Fibroblast of gingiva (primary cell): ENCODE measurements at places on chromosomes 1 and 21.

DNA sequence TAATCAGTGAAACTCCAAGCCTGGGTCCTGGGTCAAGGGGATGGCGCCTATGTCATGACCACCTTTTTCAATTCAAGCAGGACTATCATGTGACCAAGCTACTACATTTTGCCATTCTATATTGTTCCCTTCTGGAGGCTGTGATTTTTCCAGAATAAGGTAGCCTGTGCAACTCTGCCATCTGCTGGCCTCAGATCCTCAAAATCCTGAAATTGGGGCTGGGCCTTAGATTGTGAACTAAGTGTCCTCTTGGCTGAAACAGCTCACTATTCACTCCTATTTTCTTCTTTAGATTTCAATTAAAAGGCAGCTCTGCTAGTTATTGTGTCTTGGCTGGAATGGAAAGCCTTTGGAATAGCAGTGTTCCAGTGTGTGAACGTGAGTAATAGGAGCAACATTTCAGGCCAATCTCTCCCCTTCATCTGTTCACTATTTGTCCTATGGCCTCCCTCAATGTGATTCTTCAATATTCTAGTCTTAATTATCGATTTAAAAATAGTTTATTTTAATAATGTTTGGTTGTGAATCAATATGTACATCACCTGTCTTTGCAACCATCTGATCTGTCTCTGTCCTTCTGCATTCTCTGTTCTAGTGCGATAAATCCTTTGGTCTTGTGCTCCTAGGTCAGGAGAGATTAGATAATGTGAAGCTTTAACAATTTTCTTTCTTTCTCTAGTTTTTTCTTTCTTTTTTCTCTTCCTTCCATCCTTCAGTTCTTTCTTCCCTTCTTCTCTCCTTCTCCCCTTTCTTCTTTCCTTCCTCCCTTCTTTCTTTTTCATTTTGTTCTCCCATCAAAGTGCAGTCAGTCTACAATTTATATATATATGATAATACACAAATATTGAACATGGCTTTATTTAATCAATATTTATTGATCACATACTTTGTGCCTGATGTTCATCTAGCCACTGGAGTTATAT is 69.8 kb downstream of the CR1 start:
- no peak for DNase-seq

DNA sequence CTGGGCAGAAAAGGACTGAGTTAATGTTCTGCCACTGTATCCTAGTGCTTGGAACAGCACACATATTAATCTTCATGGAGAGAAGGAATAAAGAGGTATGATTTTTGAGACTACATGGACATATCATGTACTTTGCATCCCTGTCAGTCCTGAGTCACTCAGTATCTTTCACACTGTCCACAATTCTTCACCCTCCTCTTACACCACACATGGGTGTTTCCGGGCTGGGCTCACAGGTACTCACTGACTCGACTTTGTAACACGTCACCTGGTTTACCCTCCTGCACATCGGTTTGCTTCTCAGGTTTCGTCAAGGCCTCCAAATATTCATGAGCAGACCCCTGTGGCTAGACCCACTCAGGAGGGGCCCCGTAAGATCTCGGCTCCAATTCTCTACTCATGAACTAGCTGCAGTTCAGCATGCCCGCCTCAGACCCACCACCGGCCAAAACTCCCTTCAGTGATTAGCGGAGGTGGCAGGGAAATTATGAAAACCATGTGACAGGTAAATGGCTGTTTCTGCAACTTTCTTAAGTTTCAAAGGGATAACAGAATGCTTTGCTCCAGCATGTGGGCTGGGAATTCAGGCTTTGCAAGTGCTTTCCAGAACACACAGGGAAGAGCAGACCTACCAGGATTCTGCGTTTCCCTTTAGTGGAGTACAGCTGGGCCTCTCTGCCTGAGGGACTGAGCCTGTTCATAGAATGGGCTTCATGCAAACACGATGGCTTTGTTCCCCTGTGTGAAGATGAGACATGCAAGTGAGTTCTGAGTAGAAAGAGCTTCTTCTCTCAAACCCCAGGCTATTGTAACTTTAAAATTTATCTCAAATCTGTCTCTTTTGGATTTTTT is 31.3 kb upstream of the TRABD2B start:
- DNase-seq = no peak

- no peak for DNase-seq
These were observed 423.0 kb downstream of the RPS6KC1 start for GRCh38 chr1:213474054-213474453.

DNA sequence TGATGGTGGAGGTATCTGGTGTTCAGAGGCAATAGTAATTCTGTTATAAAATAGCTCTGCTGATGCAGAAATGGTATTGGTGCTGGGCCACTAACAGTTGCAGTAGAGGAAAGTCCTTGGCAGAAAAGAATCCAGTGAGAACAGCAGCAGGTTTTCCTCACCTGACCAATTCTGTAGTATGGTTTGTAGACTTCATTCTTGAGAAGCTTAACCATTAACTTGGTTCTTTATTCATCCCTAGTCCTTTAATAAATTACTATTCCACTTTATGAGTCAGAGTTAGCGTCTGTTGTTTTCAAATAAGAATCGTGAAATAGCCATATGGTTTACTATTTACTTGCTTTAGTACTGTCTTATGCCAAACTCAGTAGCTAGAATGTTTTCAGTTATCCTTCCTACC is 128.5 kb upstream of the SERTAD4 start:
- DNase-seq = no peak

GRCh38 chr21:27515676-27516075 is 548.8 kb upstream of the ADAMTS5 start:
- no peak for DNase-seq

DNA sequence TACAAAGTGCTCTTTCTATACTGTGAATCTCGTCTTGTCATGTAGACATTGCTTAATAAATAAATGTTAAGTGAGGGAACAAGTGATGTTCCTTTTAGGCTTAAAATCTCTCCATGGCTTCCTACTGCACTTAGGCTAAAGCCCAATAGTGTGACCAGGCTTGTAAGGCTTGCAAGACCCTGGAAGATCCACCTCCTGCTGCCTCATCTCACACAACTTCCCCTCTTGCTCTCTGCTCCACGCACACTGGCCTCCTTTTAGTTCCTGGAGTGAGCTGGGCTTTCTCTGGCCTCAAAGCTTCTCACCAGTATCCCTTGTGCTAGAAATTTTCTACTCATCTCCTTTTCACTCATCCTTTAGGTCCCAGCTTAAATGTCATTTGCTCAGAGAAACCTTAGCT is 41.5 kb upstream of the DIPK1A start:
- DNase-seq = no peak
